ENCODE measurements at places on chromosomes 7 and 10.

- DNase-seq = no peak
These were observed 65.8 kb upstream of the LAMB4 start for GRCh38 chr7:108196004-108196403.

DNA sequence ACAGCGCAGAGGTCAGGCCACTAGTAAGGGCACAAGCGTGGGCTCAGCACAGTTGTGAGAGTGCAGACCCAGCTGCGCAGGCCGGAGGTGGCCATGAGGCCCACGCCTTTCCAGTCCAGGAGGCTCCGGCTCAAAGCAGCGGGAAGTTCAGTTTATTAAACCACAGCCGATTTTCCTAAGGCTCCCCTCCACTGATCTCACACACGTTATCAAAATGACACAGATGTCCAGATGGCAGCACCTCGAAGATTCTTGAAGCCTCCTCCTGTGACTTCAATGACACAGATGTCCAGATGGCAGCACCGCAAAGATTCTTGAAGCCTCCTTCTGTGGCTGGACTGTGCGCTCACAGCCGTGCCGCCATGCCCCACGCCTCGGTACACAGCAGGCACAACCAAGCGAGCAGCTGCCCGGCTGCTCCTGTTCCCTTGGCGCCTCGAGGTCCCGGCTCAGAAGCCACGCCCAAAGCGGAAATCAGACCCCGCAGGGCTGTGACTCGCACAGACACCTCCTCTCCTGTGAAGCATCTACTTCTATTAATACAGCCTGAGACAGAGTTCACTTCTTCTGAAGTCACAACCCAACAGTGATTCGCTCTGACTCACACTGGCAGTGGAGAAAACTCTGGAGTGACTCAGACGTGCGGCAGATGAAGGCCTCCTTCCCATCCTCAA, 122.7 kb downstream of the MAD1L1 start:
- no peak for DNase-seq

DNA sequence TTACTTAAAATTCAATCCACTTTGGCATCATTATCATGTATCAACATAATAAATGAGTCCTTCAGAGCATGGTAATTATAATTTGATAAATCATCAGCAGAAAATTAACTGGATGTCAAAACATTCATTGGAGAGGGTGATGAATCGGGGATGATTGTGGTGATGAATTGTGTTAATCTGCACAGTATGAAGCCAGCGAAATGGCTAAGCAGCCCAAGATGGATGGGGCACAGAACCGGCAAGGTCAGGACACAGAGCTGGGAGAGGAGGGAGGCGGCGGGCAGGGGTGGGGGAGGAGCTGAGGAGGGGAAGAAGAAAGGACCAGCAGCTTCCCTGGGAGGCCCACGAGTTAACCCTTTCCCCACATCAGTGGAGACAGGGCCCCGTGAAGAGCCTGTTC, 536.1 kb downstream of the LRMDA start:
- no peak for DNase-seq

DNA sequence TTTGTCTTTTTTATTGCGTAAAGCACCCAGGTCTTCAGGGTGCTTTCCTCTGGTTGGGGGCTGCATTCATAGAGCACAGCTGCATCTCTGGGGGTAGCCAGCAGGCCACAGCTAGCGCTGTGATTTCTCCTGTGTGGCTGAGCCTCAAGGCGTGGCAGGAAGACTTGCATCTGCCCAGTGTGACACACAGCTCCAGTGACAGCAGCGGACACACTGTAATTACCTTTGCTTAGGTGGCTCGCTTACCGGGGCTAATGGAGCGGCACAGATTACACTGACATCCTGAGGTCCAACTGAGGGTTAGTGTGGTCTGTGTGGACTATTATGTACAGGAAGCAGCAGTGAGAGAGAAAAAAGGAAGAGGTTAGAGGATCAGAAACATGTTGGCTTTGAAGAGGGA, 27.1 kb downstream of the ABCB4 start:
- no peak for DNase-seq

- no peak for DNase-seq
These were observed 46.2 kb downstream of the CELF2 start for GRCh38 chr10:11063856-11064255.

- DNase-seq = peak; percentile 24
These were observed 403 bp downstream of the CDK6 start for GRCh38 chr7:92835851-92836488.

DNA sequence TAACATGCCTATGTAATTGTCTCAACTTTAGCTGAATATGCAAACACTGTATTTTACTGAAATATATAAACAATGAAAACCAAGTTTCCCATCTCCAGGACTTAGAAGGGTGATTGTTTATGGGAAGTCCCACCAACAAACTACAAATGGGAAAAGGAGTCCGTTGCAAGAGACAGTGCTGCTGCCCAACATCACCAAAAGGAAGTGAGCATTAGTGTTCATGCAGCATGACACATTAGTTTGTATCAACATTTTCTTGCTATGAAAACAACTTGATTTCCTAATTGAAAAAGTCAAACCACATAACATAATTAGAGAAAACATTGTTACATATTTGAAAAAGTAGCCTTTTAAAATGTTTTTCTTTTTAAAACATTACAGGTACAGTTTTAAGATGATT, 138.5 kb downstream of the ZNF438 start:
- no peak for DNase-seq

DNA sequence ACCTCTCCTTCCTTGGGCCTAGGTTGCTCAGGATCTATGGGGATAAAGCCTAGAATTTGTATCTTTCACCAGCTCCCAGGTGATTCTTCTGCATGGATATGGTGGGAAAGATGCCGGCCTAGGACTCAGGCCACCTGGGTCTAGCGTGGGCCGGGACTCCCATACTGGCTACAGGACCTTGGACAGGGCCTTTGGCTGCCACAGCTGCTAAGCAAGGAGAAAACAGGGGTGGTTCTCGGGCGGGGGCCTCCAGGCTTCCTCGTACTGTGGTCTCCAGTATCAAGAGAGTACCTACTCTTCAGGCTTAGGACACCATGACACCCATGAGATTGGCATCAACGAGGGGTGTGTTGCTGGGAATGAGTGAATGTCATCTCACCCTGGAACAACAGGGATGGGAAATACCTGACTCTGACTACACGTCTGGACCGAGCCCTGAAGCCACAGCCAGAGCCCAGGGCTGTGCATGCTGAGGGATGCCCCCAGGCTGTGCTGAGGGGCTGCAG, 120.3 kb upstream of the ADAM12 start:
- DNase-seq = no peak

DNA sequence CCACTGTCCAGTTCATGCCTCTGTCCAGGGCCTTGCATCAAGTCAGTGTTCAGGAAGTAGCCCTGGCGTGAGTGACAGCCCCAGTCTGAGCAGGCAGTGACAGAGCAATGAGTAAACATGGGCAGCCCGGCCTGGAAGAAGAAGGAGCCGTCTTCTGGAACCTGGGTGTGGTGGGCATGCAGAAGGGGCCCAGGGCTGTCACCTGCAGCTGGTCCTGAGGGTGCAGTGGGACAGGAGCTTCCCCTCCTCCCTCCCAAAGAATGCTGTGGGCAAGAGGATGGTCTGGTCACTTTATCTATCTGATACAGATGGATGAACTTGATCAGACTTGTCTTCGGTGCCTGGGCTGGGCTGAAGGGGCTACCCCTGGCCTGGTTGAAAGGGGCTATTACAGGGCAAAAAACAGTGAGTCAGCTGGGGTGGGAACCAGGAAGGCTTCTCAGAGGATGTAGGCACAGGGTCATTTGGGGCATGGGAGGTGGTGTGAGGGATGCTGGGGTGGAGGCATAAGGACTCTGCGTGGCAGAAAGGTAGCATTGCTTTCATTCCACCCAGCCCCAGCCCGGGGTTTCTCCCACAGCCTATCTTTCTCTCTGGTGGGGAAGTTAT, 42.7 kb upstream of the PPIF start:
- no peak for DNase-seq

GRCh38 chr10:114974625-114975024, 36.6 kb downstream of the TRUB1 start:
- DNase-seq = no peak

DNA sequence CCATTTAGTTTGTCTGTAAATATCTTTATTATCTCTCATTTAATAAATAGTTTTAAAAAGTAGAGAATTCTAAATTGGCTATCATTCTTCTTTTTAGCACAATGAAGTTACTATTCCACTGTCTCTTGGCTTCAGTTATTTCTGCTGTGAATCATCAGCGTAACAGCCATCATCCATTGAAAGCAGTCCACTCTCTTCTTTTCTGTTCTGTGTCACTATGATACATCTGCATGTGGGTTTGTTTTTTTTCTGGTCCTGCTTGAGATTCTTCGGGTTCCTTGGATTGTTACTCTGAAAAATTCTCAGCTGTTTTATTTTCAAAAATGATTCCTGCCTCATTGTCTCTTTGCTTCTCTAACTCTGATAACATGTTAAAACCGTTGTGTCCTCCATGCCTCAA, 52.5 kb downstream of the CSGALNACT2 start:
- DNase-seq = no peak

DNA sequence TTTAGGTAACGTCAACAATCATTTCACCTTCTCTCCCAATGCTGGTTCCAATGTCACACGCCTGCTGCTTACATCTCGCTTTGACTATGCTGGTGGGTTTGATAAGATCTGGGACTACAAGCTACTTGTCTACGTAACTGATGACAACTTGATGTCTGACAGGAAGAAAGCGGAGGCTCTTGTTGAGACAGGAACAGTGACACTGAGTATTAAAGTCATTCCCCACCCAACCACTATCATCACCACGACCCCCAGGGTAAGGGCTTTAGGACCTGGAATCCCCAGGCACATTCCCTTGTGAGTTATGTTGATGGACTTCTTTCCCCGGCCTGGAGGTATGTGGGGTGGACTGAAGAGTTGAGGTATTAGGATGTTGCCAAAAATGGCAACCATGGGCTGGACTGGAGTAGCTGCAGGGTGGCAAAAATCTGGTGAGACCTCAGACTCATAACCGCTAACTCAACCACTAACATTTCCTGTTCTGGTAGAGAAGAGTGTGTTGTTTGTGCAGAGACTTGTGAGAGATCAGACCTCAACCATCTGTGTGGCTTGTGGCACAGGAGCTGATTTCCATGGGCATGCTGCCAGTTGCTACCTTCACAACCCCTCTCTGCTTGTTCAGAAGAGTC, 59.2 kb downstream of the CDHR3 start:
- peak; percentile 31 for DNase-seq

DNA sequence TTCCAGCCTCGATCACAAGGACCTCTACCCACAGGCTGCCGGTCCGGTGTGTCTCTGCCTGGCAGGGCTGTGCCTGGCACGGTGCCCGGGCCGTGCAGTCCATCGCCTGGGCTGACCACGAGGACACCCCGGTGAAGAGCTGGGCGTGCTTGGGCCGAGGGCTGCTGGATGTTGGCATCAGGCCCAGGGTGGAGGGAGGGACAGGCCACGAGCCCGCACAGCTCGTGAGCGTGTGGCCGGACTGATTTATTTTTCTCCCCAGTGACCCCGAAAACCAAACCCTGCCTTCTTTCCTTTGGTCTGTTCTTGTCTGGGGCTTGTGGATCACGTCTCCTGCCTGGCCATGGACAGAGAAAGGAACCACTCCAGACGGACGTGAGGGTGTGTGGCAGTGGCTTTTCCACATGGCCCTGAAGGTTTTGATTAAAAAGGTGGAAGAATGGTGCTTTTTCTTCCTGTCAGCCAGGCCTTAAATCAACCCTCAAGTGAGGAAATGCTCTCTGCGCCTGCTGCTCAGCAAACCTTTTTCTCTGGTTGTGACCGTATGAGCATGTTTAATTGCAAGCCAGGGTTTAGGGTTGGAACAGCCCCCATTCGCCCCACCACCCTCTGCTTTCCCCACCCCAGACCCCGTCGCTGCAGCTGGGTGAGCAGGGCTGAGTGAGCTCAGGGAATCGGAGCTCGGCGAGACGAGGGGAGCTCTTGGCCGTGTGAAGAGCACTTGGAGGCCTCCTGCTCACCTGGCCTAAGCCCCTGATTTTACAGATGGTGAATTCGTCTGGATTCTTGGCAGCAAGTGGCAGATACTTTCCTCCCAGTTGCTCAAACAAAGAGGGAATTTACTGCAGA, 130.1 kb downstream of the RGS10 start:
- DNase-seq = no peak

- DNase-seq = no peak
These were observed 132.6 kb downstream of the ELMO1 start for GRCh38 chr7:37315772-37316715.
